ENCODE measurements at places on chromosomes 11 and 22. TPM values are rescaled to one million over a fixed set of nuclear protein-coding genes. Genes with fewer than 3 reads are reported as not detected.
A peak's percentile ranks its signal among the peaks of the same experiment; 100 is the strongest.

The UPB1 gene
- not detected for total RNA-seq

The MAJIN gene
- total RNA-seq: not detected

The EML3 gene
- total RNA-seq: 43.7 TPM

The SLC5A1 gene
- total RNA-seq: not detected

The NCF4 gene
- total RNA-seq: not detected

The OR51B5 gene
- not detected for total RNA-seq

DNA sequence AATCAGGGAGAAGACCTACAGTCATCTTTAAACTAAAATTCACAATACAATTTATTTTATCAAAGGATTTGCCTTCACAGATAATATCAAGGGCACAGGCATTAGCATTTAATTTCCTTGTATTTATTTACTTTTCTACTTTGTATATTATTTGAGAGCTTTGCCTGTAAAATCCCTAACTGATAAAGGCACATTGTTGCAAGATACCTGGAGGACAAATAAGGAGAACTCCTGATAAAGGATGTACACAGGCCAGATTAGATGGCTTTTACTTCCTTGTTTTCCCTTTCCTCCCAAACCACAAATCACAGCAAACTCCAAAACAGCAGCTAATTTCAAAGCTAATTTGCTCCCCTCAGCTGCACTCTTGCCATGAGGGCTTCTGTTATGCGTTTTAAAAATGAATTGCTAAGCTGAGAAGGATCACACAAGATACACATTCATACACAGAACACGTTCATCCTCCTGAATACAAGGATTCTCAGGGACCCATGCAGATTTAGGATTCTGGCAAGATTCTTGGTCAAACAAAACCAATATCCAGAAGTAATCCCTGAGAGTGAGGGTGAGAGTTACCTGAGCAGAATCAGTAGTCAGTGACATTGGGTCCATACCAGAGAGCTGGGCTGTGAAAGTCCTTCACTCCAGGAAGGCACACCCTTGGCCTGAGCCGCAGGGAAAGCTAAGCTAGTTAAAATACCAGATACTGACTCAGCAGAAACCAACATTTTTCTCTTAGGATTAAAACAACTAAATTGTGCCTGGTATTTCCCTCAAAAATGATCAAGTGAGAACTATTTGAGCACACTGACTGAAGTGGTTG is 100.3 kb upstream of the CLPB start:
- no peaks in the 10 kb centered on the region for H3K36me3 ChIP-seq
- DNase-seq: no peak
- no peak overlapping the region for H3K27ac ChIP-seq

GRCh38 chr22:24894220-24894975 is 52.1 kb downstream of the LHFPL7 start:
- H3K4me1 ChIP-seq: peaks cover 15% of the 10 kb centered on the region
- H3K27ac ChIP-seq: peak overlapping the region; percentile 97
- no peaks in the 10 kb centered on the region for H3K36me3 ChIP-seq
- H3K4me3 ChIP-seq: peak overlapping the region; percentile 41

GRCh38 chr11:17828311-17828751 is 93.8 kb downstream of the KCNC1 start:
- no peak overlapping the region for H3K27ac ChIP-seq
- no peak for DNase-seq
- H3K36me3 ChIP-seq: no peaks in the 10 kb centered on the region
- H3K4me1 ChIP-seq: no peaks in the 10 kb centered on the region

GRCh38 chr11:64037027-64037634 is 1.4 kb downstream of the FLRT1 start:
- peaks cover 7% of the 10 kb centered on the region for H3K36me3 ChIP-seq
- H3K27ac ChIP-seq: no peak overlapping the region
- peaks cover 32% of the 10 kb centered on the region for H3K27me3 ChIP-seq
- H3K4me3 ChIP-seq: no peak overlapping the region
- no peak for DNase-seq

DNA sequence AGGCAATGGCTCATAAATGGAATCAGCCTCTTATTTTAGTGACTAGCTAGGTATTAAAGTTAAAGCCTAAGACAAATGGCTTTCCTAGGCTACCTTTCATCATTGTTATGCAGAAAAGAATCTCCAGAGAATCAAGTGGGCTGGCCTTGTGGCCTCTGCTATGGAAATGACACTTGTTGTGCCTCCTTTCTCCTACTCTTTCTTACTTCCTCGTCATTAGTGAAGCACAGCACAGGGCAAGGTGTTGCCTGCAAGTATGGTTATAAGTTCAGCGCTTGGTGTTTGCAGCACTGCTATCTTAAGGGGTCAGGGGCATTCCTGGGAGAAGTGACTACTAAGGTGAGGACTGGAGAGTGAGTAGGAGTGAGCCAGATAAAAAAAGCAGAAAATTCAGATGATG is 45.4 kb upstream of the GLYATL1 start:
- no peak overlapping the region for H3K4me3 ChIP-seq
- no peaks in the 10 kb centered on the region for H3K27me3 ChIP-seq
- no peak overlapping the region for H3K27ac ChIP-seq

DNA sequence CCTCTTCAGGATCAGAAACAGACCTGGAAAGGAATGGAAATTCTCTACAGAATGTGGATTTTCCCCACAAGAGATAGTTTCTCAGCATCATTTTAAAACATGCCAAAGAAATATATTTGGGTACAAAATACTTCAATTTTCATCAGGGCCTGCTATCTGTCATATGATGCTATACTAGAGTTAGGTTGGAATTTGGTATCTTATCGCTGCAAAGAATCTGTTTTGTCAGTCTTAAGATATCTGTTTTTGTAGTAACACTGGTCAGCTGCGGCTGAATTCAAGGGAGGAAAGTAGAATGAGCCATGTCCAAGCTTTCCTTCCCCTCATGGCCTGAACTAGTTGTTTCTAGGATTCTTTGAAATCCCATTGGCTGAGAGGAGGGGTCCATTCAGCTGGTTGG is 806.4 kb downstream of the KCNA4 start:
- H3K27me3 ChIP-seq: no peaks in the 10 kb centered on the region
- no peaks in the 10 kb centered on the region for H3K36me3 ChIP-seq
- no peaks in the 10 kb centered on the region for H3K4me1 ChIP-seq
- no peak for DNase-seq

DNA sequence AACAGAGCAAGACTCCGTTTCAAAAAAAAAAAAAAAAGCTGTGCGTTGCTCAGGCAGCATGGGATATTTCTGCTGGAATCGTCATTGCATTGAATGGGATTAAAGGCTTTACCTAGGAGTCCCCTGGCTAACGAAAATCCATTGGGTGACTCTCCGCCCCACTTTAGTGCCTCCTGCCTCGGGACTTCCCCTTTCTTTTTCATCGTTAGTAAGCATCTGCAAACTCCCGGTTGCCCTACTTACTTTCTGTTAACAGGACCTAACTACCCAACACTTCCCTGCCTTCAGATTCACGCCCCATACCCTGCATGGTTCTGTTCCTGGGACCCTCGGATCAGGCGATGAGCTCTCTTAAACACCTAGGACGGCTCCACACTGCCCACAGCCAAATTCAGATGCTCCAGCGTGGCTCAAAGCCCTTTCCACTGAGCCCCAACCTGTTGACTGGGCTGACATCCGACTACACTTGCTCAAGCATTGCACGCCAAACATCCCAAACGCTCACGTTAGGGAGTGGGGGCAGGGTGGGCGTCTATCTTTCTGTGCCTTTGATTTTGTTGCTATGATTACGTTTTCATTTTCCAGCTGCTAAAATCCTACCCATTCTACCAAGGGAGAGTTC is 143.8 kb downstream of the ST3GAL4 start:
- H3K27ac ChIP-seq: no peak overlapping the region
- H3K36me3 ChIP-seq: no peaks in the 10 kb centered on the region
- DNase-seq: no peak
- H3K27me3 ChIP-seq: peaks cover 48% of the 10 kb centered on the region
- H3K4me1 ChIP-seq: no peaks in the 10 kb centered on the region

DNA sequence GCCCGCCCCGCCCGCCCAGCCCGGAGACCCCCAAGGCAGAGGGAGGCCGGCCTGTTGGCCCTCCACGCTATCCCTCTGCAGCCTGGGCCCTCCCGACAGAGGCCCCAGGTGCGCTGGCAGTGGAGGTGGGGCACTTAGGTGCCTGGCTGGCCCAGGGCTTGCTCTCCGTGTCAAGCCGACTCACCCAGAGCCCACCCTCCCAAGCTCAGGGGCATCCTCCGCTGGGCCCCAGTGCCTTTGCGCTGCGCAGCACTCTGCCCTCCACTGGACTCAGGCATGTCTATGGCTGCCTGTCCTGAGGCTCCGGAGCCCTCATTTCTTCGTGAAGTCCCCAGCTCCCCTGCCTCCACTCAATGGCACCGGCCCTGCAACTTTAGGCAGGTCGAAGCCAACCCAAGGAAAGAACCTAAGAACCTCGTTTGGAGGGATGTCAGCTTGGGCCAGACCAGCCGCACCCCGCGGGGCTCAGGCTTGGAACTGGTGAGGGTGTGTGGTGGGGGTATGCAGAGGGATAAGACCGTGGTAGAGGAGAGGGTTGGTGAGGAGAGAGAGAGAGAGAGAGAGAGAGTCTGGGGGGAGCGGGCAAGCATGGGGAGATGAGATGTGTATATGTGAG is 6.1 kb downstream of the SMIM45 start:
- no peak for DNase-seq
- H3K4me3 ChIP-seq: no peak overlapping the region
- H3K4me1 ChIP-seq: peaks cover 6% of the 10 kb centered on the region

GRCh38 chr11:16775614-16776283 is 37.3 kb downstream of the C11orf58 start:
- no peaks in the 10 kb centered on the region for H3K27me3 ChIP-seq
- H3K4me3 ChIP-seq: no peak overlapping the region
- DNase-seq: no peak

DNA sequence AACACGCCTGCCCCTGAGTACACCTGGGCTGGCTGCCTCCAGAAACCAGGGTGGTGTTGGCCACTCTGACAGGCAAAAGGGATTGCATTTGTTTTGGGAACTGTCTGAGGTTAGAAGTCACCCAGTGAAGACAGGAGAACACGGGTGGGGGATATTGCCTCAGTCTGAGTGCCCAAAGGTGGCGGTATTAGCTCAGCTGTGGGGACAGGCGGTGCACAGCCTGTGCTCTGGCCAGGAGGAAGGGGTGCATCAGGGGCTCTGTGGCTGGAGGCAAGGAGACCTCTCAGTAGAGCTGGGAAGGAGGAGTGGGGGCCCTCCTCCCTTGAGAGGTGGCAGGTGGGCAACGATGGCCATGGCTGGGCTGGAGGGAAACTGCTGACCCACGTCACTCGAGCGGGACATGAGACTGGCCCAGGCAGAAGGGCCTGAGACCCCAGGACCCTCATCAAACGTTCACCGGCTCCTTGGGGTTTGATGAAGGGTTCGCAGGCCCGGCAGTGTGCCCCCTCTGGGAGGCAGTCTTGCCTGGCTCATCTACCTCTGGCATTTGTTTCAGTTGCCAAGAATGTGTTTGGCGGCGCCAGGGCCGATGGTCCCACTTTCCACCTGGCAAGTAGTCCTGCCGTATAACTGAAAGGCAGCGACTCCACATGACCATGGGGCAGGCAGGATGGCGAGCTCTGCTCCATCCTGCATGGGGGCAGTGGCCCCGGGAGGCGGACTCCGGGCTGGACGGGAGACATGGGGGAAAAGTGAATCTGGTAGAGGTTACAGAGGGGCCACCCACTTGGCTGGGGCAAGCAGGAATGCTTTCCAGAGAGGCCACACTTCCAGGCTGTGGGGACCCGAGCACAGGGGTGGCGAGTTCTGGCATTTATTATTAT is 52.8 kb upstream of the SMIM38 start:
- DNase-seq: no peak
- H3K27me3 ChIP-seq: no peaks in the 10 kb centered on the region
- no peak overlapping the region for H3K4me3 ChIP-seq

DNA sequence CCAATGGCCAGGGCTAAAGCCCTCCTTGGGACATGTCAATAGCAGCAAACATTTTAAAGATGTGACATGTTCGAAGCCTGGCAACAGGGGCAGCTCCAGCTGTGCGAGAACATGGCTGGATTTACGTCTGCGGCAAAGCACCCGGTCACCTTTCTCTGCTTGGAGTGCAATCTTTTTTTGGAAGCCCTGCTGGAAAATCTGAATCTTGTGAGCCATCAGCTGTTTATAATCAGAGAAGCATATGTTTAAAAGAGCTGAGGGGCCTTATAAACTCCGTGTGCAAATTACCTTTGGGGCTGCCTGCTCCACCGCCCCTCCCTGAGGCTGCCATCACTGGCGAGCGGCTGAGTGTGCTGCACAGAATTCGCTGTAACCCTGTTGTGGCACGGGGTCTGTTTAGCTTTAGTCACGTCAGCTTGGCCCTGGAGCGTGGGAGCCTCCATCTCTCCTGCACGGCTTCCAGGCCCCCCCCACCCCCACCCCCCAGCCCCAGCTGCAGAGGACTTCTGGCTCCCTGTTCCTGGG is 9.0 kb upstream of the KCNQ1OT1 start:
- H3K4me1 ChIP-seq: no peaks in the 10 kb centered on the region
- no peak overlapping the region for H3K4me3 ChIP-seq
- H3K27me3 ChIP-seq: peaks cover 23% of the 10 kb centered on the region
- no peak overlapping the region for H3K27ac ChIP-seq

DNA sequence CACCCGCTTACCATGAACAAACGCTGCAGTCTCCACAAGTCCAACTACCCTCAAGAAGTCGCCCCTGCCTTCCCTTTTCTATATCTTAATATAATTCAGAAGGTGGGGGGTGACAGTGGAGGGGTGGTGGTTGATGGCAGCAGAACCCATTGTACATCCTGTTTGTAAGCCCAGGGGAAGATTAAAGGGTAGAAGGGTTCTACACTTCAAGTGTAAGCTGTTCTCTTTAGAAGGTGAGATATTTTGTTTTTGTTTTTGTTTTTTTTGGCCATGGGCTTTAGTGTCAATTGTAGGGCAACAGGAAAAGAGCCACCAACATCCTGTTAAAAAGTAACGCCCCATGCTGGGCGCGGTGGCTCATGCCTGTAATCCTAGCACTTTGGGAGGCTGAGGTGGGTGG is 34.9 kb upstream of the RRAS2 start:
- no peaks in the 10 kb centered on the region for H3K27me3 ChIP-seq
- no peaks in the 10 kb centered on the region for H3K36me3 ChIP-seq
- H3K4me1 ChIP-seq: peaks cover 15% of the 10 kb centered on the region
- DNase-seq: no peak

DNA sequence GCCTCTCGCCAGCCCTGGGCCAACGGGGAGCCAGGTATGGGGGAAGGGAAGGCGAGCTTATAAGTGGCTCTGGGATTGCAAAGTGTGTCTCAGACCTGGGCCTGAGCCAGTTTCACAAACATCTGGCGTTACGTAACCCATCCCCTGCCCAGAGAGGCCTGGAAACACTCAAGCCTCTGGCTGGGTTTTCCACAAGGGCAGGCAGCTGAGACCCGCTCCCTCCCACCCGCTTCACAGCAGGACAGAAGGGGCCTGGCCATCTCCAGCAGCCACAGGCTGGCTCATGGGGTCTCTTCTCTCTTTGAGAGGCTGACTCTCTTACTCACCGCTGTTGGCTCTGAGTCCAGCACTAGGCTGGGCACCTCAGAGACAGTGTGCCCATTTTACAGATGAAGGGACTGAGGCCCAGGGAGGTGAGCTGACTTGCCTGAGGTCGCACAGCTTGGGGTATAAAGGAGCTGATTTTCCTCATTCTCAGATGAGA is 44.5 kb downstream of the TRIOBP start:
- peaks cover 25% of the 10 kb centered on the region for H3K4me1 ChIP-seq
- no peaks in the 10 kb centered on the region for H3K27me3 ChIP-seq
- peak; percentile 96 for DNase-seq
- H3K27ac ChIP-seq: no peak overlapping the region
